ENCODE measurements at places on chromosomes 5 and 9. TPM values are rescaled to one million over a fixed set of nuclear protein-coding genes. Genes with fewer than 3 reads are reported as not detected.

PFN3 gene
- not detected for total RNA-seq

GPR150 gene
- under 0.01 TPM for total RNA-seq

MYMK gene
- not detected for total RNA-seq

TXNDC8 gene
- total RNA-seq: not detected

DMRTA1 gene
- total RNA-seq: under 0.01 TPM

ADAMTS13 gene
- under 0.01 TPM for total RNA-seq

GRCh38 chr5:166595274-166595951 lies 1696.0 kb upstream of the WWC1 start:
- no peaks in the 10 kb centered on the region for H3K27me3 ChIP-seq
- H3K27ac ChIP-seq: no peak overlapping the region
- no peak for DNase-seq

DNA sequence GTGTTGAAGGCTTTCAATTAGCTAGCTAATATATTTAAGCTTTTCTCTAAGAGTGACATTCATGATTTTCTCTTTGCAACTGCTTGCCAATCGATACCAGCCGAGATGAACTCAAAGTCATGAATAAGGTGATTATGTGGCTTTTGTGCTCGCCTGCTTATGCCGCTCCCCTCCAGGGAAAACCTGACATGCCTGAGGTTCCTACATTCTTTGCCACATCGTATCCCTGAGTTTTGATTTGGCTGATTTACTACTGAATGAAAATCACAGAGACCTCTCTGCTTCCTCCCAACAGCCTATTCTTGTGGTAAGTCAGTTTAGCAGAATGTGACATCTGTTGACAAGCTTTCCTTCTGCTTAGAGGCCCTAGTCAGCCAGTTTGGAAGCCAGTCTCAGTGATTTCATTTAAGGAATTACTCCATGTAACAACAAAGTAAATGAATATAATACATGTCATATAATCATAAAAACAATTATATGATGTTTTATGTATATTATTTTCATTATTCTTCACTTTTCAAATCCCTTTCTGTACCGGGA lies 513.4 kb downstream of the CSNK1G3 start:
- DNase-seq: no peak
- H3K27ac ChIP-seq: no peak overlapping the region
- peaks cover 2% of the 10 kb centered on the region for H3K4me1 ChIP-seq
- H3K4me3 ChIP-seq: no peak overlapping the region
- H3K36me3 ChIP-seq: no peaks in the 10 kb centered on the region

DNA sequence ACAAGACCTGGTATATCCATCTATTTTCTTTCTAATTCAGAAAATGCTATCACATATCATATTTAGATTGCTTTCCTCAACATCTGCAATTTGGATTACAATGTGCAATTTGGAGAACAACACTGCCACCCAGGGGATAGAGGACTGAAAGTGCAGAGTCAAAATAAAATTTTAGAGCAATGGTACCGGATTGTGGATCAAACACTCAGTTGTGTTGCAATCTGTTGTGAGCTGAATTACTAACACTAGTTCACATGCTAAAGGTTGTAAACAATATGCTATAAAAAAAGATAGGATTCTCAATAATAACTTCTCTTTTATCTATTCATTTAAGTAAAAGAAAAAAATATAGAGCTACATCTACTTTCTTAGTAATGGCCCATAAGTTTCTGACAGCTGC lies 11.9 kb upstream of the SRFBP1 start:
- peak; percentile 60 for DNase-seq
- no peaks in the 10 kb centered on the region for H3K36me3 ChIP-seq
- H3K27me3 ChIP-seq: no peaks in the 10 kb centered on the region
- no peak overlapping the region for H3K27ac ChIP-seq

DNA sequence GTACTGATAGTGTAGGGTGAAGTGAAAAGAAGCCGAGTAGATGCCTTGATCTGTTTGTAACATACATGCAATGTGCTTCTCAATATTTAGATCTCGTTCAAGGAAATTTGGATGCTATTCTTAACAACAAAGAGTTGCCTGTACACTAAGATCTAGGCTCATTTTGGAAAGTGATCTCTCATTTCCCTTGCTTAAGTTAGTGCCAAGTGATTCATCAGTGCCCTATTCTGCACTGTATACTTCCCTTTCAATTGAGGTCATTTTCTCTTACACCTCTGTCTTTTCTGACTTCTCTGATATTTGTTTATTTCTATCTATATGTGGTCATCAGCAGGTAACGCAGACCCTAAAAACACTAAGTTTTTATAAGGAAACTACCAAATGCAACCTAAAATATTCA lies 528.6 kb upstream of the PTPRD start:
- no peaks in the 10 kb centered on the region for H3K27me3 ChIP-seq
- no peaks in the 10 kb centered on the region for H3K36me3 ChIP-seq
- H3K27ac ChIP-seq: no peak overlapping the region

GRCh38 chr5:41122459-41122858 lies 51.3 kb upstream of the MROH2B start:
- no peak overlapping the region for H3K4me3 ChIP-seq
- no peaks in the 10 kb centered on the region for H3K4me1 ChIP-seq
- DNase-seq: no peak
- H3K27ac ChIP-seq: no peak overlapping the region

GRCh38 chr5:12177851-12178250 lies 273.6 kb upstream of the CTNND2 start:
- H3K27ac ChIP-seq: no peak overlapping the region
- DNase-seq: no peak
- H3K4me1 ChIP-seq: no peaks in the 10 kb centered on the region
- no peaks in the 10 kb centered on the region for H3K36me3 ChIP-seq
- H3K4me3 ChIP-seq: no peak overlapping the region
- H3K27me3 ChIP-seq: no peaks in the 10 kb centered on the region

- H3K4me1 ChIP-seq: peaks cover 26% of the 10 kb centered on the region
- no peaks in the 10 kb centered on the region for H3K27me3 ChIP-seq
- H3K4me3 ChIP-seq: no peak overlapping the region
- peak overlapping the region; percentile 64 for H3K27ac ChIP-seq
Observed at GRCh38 chr9:107276966-107277710, 5.9 kb upstream of the RAD23B start.

- H3K27ac ChIP-seq: no peak overlapping the region
- H3K4me3 ChIP-seq: no peak overlapping the region
- H3K36me3 ChIP-seq: no peaks in the 10 kb centered on the region
- H3K27me3 ChIP-seq: peaks cover 88% of the 10 kb centered on the region
- no peaks in the 10 kb centered on the region for H3K4me1 ChIP-seq
- no peak for DNase-seq
Observed at GRCh38 chr5:139903450-139903794, 107.8 kb downstream of the PSD2 start.
